ENCODE measurements at places on chromosomes 16 and 17. TPM values are rescaled to one million over a fixed set of nuclear protein-coding genes. Genes with fewer than 3 reads are reported as not detected.

PRR35 gene
- not detected for total RNA-seq

- peak; percentile 64 for DNase-seq
Measured at GRCh38 chr16:68839831-68840230, 3.5 kb upstream of the TANGO6 start.

DNA sequence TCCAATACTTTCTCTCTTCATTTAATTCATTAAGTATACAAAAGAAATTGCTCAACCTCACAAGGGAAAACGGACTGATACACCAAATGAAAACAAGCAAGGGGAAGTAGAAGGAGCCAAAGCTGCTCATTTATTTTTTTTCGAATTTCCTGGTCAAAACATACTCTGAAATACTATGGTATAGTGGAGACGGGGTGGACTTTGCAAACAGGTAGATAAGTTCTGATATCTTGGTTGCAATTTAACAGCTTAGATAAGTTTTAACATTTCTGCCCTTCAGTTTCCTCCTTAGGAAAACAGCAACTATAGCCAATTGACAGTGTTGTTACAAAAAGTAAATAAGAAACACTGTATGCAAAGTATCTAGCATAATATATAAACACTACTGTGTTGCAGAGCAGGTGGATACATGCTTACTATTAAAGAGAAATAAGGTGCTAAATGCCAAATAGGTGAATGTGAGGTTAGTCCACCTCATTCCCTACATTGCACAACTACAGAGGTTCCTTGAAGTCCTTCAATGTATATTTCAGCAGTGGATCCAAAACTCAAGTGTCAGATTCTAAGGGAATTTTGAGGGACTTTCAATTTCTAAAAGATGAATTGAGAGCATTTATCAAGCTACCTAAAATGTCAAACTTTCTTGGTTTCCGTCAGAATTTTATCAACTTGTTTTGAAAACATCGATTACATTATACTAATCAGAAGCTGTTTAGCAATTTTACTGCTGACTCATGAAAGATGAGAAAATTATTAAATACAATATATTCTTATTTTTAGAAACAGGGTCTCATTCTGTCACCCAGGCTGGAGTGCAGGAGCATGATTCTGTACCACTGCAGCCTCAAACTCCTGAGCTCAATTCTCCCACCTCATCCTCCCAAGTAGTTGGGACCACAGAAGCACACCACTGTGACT is 11.0 kb downstream of the CCDC47 start:
- DNase-seq: no peak

DNA sequence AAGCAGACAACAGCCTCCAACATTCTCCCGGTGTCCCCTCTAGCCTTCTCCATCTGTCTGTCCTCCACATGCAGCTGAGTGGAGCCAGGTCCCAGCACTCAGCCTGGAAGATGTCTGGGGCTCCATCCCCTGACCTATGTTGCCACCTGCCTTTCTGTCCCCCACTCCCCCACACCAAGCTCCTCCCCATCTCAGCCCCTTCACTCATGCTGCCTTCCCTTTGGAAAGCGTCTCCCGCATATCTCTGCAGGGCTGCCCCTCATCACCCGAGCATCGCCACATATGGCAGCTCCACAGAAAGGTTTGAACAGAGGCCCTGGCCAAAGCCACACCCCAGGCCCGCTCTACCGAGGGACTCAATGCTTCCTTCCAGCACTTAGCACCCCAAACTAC is 24.2 kb downstream of the NSMCE1 start:
- no peak for DNase-seq

DNA sequence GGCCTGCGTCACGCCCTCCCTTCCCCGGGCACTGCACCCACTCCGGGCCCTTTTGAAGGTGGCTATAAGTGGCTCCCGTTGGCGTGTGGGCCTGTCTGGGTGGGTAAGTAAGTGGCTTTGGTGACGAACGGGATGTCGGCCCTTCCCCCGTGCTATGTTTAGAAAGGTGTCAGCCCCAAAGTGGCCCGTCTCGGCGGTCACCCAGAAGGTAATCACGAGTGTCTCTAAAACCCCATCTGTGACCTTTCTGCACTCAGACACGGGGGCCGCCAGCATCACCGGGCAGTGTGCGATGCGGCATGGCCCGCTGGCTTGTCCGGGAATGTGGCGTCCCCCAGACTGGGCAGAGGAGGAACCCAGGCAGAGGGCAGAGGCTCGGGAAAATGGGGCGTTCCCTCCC is 88.2 kb downstream of the IRX5 start:
- no peak for DNase-seq

DNA sequence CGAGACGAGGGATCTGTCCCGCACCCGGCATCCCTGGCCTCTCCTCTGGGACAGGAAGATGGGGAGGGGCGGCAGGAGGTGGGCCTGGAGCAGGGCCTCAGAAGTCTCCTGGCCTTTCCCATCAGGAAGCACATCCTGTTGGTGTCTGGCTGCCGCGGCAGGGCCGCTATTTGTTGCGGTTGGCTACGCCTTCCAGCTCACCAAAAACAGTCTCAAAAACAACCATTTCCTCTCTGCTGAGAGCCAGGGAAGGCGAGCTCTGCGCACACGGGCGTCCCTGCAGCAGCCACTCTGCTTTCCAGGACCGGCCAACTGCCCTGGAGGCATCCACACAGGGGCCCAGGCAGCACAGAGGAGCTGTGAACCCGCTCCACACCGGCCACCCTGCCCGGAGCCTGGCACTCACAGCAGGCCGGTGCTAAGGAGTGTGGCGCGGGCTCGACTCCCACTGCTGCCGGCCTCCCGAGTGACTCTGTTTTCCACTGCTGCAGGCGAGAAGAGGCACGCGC is at the start of gene TMEM204:
Gene TMEM204 (plus strand): TSS at position 224 of the 509 bp plus-strand sequence. CDS start 610 bp downstream, outside the sequence.
- no peak for DNase-seq

DNA sequence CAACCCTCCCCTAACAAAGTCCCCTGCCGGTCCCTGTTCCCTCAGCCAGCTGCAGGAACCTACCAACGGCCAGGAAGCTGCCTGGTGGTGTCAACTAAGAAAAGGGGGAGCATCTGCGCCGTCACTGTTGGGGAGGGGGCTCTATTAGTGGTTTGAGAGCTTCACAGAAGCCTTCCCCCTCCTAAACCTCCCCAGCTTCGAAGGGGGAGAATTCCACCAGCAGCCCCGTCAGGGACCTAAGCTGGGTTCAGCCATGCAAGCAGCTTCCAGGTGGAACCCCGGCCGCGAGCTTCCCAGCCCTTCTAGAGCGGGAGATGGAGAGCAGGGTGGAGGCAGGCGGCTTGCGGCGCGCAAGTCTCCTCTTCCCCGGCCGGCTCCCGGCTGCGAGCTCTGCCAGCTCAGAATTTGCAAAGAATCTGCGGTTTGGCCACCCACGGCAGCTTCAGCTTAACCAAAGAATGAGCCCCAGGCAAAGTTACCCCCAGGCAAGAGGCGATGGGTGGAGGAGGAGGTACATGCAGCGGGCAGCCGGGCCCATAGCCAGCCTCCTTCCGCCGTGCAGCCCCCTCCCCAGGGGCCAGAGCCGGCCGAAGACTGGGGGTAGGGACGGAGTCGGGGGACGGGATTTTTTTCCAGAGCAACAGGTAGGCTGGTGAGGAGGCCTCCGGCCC is 33.7 kb downstream of the DDX19A start:
- DNase-seq: peak; percentile 15

GRCh38 chr16:16861546-16861945 is 482.6 kb downstream of the NPIPA7 start:
- DNase-seq: peak; percentile 8

DNA sequence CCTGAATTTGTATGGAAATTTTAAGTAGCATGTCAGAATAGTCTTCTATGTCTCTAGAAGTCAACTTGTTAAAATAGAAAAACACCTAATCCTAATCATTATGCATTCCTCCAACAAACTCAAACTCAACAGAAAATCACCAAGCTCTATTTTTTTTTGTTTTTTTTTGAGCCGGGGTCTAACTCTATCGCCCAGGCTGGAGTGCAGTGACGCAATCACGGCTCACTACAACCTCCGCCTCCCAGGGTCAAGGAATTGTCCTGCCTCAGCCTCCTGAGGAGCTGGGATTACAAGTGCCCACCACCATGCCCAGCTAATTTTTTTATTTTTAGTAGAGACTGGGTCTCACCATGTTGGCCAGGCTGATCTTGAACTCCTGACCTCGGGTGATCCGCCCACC is 9.8 kb downstream of the TMEM231 start:
- no peak for DNase-seq

GALR2 gene
- not detected for total RNA-seq
